ENCODE measurements at places on chromosomes 5 and 9. TPM values are rescaled to one million over a fixed set of nuclear protein-coding genes. Genes with fewer than 3 reads are reported as not detected.

The IQGAP2 gene
- total RNA-seq: 12.3 TPM

The RNF145 gene
- 30.8 TPM for total RNA-seq

The CSF2 gene
- not detected for total RNA-seq

The MEGF10 gene
- total RNA-seq: not detected

The PCDHB4 gene
- not detected for total RNA-seq

The CORO2A gene
- total RNA-seq: 0.03 TPM

The ENTPD2 gene
- not detected for total RNA-seq

The CER1 gene
- not detected for total RNA-seq

The SLC6A18 gene
- not detected for total RNA-seq
